ENCODE measurements at places on chromosomes 3 and 15. TPM values are rescaled to one million over a fixed set of nuclear protein-coding genes. Genes with fewer than 3 reads are reported as not detected.

The PPM1L gene
- total RNA-seq = 28.8 TPM

DNA sequence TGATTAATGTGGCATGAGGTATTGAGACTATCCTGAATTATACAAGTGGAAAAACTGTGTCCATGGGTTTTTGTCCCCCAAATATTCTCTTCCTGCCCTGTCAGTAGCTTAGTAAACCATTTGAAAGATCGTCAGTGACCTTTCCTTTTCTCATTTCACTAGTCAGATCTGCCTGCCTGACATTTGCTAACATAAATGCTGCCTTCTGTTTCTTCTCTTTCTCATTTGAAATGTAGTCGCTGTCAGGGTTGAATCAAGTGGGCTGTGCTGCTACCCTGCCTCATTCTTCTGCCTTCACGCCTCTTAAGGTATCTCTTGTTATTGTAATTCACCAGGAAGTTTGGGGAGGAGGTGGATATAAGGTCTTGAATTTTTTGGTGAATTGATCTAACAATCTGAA is 67.5 kb downstream of the LRCH3 start:
- DNase-seq = no peak

GRCh38 chr3:27279123-27279522 is 90.1 kb downstream of the NEK10 start:
- DNase-seq = no peak

The A4GNT gene
- not detected for total RNA-seq

DNA sequence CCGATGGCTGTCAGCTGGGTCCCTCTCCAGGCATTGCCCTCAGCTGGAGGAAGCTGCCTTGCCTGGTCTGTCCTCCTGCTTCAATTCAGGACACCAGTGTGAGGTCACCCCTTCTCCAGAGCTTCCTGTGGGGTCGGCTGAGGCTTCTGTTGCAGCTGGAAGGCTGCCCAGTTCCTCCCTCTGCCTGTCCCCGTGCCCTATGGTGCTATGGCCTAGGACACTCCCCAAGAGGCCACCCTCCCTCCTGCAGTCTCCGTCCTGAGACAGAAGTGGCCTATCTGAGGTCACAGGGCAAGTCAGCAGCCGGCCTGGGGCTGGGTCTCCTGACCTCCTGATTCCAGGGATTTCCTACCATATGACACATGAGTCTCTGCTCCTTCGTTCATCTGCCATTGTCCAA is 57.9 kb downstream of the RASGRF1 start:
- DNase-seq = no peak

DNA sequence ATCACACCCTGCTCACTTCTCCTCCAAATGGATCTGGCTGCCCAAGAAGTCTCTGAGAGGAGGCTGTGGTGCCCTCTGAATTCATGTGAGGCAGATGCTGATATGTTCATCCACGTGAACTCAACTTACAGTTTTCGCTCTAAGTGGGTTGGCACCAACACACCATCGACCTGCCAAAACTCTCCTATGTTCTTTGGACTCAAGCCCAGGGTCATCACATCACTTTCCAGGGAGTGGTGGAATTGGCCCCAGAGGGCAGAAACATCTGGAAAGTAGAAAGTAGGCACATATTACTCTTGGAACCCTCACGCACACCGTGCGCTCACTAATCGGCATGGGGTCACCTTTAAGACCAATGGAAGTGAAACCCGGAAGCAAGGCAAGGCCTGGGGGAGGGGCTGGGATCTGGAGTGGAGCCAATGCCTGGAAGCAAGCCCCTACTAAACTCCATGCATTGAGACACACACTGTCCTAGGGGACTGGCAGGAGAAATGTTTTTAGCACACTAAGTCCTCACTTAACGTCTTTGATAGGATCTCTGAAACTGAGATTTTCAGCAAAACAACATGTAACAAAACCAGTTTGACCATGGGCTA is 41.4 kb downstream of the SSUH2 start:
- no peak for DNase-seq

DNA sequence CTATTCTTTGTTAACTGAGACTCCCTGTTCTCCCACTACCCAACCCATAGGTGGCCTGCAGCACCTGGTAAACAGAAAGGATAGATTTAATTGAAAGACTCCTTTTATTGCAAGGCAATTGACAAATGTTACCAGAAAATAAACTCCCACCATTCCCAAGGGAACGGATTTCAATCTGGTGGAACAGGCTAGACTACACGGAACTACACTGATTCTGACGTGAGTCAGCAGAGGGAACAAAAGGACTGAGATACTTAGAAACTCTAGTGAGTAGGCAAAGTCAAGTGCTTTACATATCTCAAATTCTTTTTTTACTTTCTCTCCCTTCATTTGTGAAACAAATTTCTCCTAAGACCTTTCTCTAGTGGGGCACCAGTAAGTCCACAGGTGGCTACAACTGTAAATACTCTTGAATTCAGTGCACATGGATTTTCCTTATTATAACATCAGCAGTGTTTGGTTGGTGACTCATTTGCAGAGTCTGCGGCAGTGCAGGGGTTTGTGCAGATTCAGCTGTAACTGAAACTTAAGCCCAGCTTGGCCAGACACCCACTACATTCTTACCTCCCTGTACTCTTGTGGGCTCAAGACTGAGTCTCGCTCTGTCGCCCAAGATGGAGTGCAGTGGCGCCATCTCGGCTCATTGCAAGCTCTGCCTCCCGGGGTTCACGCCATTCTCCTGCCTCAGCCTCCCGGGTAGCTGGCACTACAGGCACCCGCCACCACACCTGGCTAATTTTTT is 34.3 kb upstream of the PLSCR2 start:
- no peak for DNase-seq

DNA sequence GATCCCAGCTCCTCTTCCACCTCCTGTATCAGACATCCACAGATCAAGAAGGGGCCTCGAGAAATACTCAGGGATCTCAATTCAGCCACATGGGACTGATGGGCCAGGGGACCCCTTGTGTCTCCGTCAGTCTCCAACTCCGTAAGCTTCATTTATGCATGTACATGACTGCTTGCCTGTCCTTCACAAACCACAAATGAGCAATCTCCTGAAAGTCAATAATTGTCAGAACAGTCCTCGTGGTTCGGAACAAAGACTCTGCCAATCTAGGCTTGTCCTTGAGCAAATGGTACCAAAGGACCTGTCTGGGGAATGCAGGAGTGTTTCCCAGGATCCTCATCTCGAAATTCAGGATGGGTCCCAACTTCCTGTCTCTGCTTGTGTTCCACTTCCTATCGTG is 20.8 kb downstream of the SLC12A8 start:
- no peak for DNase-seq

GRCh38 chr3:142495103-142495502 is 47.3 kb upstream of the XRN1 start:
- DNase-seq = no peak

DNA sequence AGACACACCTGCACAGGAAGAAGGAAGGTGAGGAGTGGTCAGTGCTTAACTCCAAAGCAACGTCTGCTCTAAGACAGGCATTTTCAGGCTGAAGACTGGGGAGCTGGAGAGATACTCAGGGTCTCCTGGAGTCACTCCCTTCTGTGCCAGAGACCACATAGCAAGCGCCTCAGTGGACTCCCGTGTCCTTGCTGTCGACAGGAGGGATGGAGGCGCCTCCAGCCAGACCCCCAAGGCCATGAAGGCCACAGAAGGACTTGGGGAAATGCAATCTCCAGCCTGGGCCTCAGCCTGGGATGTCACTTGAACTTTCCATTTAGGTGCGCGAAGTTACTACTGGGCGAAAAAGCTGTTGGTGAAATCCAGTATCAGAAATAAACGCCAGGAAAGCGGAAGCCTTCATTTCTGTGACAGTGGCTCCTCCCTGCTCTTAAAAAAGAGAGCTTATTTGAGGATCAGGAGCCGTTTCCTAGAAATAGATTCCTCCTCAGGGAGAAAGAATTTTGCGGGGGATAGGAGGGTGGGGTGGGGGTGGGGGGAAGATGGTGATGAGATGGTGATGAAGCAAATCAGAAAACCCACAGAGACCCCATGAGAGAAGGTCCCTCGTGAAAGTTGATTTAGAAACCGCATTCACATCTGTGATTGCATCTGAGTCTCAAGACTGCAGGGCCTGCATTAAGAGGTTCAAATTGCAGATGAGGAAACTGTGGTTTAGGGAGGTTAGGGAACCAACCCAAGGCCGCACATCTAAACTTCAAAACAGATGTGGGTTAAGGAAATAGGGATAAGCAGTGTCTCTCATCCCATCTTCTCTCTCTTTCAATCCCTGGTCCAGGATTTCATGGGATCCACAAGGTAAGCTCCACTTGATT is 78.8 kb downstream of the ATP2B2 start:
- DNase-seq = no peak

DNA sequence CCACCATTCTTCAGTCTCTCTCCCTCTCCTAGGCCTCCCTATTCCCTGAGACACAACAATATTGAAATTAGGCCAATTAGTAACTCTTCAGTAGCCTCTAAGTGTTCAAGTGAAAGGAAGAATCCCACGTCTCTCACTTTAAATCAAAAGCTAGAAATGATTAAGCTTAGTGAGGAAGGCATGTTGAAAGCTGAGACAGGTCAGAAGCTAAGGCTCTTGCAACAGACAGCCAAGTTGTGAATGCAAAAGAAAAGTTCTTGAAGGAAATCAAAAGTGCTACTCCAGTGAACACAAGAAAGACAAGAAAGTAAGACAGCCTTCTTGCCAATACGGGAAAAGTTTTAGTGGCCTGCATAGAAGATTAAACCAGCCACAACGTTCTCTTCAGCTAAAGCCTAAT is 41.3 kb downstream of the PPM1L start:
- DNase-seq = no peak

The KCNMB2 gene
- total RNA-seq = 3.8 TPM

The DNAH1 gene
- total RNA-seq = 4.2 TPM

DNA sequence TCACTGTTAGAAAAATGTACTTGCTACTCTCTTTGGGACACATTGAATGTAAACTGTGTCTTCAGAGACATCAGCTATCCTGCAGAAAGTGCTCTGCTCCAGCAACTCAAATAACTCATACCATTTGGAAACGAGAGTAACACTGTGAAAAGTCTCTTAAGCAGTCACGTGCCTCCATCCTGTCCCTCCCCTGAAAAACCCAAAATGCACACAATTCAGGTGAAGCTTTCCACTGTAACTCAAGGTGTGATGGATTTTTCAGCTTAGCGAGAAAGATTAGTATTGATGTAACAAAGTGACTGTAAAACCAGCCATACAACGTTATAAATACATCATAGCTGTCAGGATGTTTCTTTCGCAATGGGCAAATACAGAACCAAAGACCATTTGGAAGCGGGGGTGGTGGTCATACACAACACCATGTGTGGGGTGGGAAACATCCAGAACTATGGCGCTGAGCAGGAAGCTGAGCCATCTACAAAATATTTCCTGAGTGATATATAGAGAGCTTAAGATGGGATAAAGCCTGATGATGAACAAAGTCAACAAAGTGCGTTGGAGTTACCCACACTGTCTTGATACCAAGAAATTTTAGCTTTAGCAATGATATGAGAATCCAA is 332.3 kb downstream of the FOXP1 start:
- no peak for DNase-seq

The C3orf20 gene
- 0.32 TPM for total RNA-seq

The NLGN1 gene
- 18.3 TPM for total RNA-seq

DNA sequence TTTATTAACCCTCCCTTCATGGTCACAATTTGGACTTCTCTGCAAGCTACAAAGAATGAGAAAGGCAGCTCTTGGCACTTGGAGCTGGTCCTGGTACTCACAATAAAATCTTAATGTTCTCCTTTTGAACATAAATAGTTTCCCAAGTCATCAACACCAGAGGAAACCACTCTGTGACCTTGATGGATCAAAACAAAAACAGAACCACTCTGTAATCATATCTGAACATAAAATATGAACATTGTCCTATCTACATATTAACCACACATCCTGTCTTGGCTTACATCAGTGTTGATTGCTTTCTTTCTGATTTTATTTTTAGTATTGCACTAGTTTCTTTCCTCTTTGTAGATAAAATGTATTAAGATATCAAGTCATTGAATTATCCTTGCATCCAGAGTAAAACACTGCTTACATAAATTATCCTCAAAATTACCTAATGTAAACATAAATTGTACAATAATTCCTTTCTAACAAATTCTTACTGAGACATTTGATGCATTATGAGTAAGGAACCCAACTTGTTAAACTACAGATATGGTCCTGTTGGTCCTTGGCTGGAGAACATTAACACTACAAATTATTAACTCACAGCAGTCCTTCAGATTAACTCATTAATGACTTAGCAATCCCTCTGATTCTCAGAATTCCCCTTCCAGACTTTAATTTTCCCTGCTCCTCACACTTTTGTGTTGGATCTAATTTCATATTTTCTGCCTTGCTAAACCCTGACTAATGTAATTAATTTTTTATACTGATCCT is 860.5 kb downstream of the DIPK2A start:
- DNase-seq = no peak

The TTC21A gene
- 3.0 TPM for total RNA-seq

- DNase-seq = no peak
Measured at GRCh38 chr3:189096092-189096491, 75.7 kb upstream of the TPRG1 start.

GRCh38 chr3:58474967-58475578 is 16.8 kb upstream of the KCTD6 start:
- no peak for DNase-seq

DNA sequence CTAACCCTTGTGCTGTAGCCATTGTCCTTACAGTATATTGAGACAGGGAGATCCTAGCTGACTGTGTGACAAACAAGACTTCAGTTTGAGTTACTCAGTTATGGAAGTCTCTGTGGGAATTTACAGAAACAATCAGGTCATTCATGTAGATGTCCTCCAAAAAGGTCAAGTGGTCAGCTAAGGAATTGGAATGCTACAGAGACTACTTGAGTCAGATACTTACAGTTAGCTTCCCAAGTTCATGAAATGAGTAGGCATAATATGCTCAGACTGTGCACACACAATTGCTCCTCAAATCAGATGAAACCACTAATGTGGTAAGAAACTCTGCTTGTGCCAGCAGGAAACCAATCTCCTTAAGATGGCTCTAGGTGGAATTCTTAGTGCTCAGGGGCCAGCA is 985.7 kb downstream of the NSUN3 start:
- DNase-seq = no peak

DNA sequence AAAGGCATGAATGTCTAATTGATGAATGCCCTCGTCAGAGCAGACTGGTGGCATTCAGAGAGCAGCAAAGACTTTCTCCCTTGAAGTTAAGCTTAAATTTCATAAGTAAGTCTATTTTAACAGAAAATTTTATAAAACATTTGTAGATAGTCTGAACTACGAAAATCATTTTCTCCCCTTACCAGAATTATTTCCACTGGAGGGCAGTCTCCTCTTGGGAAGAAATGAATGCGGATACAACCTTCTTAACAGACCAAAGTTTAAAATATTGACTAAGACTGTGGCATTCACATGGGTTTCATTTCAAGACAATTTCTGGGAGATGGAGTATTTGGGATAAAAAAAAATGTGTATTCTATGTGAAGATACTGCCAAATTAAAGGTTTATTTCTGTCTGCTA is 669.0 kb downstream of the FHIT start:
- no peak for DNase-seq

GRCh38 chr15:76470691-76471090 is 134.1 kb downstream of the ISL2 start:
- DNase-seq = no peak

- DNase-seq = peak; percentile 90
Measured at GRCh38 chr3:141412936-141413354, 44.6 kb downstream of the ZBTB38 start.

Data from cardiac septum (tissue), 1 donor.